ENCODE measurements at places on chromosomes 1 and 21.
A peak's percentile ranks its signal among the peaks of the same experiment; 100 is the strongest.

- H3K27ac ChIP-seq = peak overlapping the region; percentile 98
- DNase-seq = no peak
- H3K4me1 ChIP-seq = peaks cover 12% of the 10 kb centered on the region
- H3K36me3 ChIP-seq = no peaks in the 10 kb centered on the region
Observed at GRCh38 chr1:193105821-193106177, 585 bp upstream of the GLRX2 start.

GRCh38 chr1:211547710-211548109 lies 31.3 kb downstream of the SLC30A1 start:
- peaks cover 6% of the 10 kb centered on the region for H3K4me1 ChIP-seq
- H3K36me3 ChIP-seq = no peaks in the 10 kb centered on the region
- H3K4me3 ChIP-seq = no peak overlapping the region

DNA sequence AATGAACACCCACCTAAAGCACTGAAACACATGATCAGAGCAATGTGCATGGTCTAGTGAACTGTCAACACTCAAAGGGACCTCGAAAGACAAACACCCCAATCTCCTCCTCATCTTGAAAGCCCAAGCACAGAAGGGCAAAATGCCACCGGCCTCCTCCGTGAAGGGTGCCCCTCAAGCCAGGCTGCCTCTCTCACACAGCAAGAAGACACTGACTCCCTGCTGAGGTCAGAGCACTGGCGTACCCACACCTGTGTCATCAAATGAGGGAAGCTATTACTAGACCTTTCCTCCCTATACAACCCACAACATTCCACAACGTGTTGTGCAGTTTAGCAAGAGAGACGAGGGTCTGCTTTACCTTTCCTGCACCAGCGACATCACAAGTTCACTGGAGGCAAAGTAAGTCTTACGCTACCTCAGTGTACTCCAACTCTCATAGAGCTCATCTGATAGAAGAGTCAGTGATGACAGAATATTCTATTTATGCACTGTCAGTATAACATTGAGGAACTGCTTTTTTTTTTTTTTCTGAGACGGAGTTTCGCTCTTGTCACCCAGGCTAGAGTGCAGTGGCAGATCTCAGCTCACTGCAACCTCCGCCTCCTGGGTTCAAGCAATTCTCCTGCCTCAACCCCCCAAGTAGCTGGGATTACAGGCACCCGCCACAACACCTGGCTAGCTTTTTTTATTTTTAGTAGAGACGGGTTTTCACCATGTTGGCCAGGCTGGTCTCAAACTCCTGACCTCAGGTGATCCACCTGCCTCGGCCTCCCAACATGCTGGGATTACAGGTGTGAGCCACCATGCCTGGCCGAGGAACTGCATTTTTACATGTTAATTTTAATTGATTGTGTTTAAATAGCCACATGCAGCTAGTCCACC lies 3.3 kb downstream of the SH3BP5L start:
- DNase-seq = no peak
- no peaks in the 10 kb centered on the region for H3K27me3 ChIP-seq
- H3K27ac ChIP-seq = no peak overlapping the region
- no peak overlapping the region for H3K4me3 ChIP-seq

GRCh38 chr1:32208469-32208868 lies 420 bp upstream of the DCDC2B start:
- H3K4me3 ChIP-seq = no peak overlapping the region
- peaks cover 34% of the 10 kb centered on the region for H3K4me1 ChIP-seq
- H3K36me3 ChIP-seq = no peaks in the 10 kb centered on the region
- H3K27ac ChIP-seq = peak overlapping the region; percentile 74
- H3K27me3 ChIP-seq = no peaks in the 10 kb centered on the region

- no peaks in the 10 kb centered on the region for H3K27me3 ChIP-seq
Observed at GRCh38 chr1:19398309-19398760, 86.2 kb downstream of the SLC66A1 start.

GRCh38 chr1:59146651-59147358 lies 150.1 kb upstream of the FGGY start:
- peak; percentile 56 for DNase-seq
- no peaks in the 10 kb centered on the region for H3K36me3 ChIP-seq
- H3K27me3 ChIP-seq = no peaks in the 10 kb centered on the region
- H3K4me1 ChIP-seq = no peaks in the 10 kb centered on the region
- H3K27ac ChIP-seq = peak overlapping the region; percentile 70

DNA sequence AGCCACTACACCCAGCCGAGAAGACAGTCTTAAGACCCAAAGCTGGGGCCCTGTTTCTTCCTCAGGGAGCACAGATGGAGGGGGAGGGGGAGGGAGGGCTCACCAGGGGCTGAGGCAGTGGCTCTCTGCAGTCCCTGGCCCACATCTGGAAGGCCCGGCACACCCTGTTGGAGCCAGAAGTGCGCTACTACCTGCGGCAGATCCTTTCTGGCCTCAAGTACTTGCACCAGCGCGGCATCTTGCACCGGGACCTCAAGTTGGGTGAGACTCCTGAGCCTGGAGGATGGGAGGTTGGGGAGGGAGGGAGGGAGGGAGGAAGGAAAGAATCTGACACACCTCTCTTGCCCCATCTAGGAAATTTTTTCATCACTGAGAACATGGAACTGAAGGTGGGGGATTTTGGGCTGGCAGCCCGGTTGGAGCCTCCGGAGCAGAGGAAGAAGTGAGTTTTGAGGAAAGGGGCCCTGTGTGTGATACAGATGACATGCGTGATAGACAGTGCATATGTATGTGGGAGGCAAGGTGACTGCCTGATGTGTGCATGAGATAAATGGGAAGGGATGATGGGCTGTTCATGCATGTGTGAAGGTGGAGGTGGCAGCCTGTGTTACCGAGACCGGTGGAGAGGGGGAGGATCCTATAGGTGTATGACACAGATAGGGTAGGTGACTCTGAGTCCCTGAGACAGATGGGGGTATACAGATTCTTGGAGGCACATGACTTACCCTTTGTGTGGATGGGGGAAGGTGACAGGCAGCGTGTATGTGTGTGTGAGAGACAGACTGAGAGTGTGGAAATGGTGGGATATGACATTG lies 1.5 kb downstream of the PLK3 start:
- DNase-seq = peak; percentile 17
- peak overlapping the region; percentile 73 for H3K27ac ChIP-seq
- H3K36me3 ChIP-seq = peaks cover 6% of the 10 kb centered on the region
- peaks cover 24% of the 10 kb centered on the region for H3K4me1 ChIP-seq
- peak overlapping the region; percentile 91 for H3K4me3 ChIP-seq

DNA sequence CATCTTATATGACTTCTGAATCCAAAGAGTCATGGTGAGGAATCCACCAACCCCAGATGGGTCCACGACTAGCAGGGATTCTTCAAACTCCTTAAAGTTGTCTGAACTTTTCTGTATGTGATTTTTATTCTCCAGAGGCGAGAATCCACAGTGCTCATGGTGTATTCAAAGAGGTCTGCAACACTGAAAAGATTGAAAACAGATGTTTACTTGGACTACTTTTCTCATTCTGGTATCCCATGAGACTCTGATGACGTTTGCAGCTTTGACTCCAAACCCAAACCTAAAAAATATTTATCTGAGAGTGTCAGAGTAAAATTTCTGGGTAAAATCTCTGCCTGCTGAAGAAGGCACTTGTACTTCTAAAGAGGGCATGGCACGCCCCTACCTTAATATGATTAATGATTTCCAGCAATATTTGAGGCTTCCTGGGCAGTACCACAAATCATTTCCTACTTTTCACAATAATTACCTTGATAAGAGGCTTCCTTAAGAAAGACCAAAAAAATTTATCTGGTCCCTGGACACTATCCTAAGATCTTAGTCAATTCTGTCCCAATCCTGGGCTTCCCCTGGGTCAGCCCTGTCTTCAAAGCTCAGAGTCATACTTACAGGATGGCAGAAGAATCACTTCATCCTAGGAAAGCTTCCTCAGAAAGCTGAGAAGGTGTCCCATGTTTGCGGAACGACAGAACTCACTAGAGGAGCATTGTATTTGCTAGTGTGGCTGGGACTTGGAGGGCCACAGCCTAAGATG lies 76.5 kb upstream of the MAP10 start:
- H3K4me1 ChIP-seq = no peaks in the 10 kb centered on the region
- no peak for DNase-seq
- H3K36me3 ChIP-seq = no peaks in the 10 kb centered on the region
- H3K27me3 ChIP-seq = no peaks in the 10 kb centered on the region
- H3K4me3 ChIP-seq = no peak overlapping the region

DNA sequence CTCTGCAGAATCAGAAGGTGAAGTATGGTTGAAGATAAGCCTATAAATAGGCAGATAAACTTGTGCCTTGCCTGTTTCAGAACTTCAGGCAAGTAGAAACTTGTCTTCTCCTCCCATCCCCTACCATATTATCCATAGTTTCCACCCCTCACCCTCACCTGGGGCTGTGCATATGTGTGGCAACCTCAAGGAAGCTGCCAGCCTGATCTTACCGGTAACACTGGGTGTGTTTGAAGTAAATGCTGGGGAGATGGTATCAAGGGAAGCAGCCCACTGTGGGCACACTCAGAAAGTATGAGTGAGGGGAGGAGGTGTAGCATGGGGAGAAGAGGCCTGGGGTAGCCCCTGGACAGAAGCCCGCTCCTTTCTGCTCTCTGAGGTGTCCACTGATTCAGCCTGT lies 14.5 kb downstream of the VANGL2 start:
- H3K27ac ChIP-seq = no peak overlapping the region
- H3K4me1 ChIP-seq = no peaks in the 10 kb centered on the region
- H3K4me3 ChIP-seq = no peak overlapping the region
- DNase-seq = no peak
- no peaks in the 10 kb centered on the region for H3K27me3 ChIP-seq

DNA sequence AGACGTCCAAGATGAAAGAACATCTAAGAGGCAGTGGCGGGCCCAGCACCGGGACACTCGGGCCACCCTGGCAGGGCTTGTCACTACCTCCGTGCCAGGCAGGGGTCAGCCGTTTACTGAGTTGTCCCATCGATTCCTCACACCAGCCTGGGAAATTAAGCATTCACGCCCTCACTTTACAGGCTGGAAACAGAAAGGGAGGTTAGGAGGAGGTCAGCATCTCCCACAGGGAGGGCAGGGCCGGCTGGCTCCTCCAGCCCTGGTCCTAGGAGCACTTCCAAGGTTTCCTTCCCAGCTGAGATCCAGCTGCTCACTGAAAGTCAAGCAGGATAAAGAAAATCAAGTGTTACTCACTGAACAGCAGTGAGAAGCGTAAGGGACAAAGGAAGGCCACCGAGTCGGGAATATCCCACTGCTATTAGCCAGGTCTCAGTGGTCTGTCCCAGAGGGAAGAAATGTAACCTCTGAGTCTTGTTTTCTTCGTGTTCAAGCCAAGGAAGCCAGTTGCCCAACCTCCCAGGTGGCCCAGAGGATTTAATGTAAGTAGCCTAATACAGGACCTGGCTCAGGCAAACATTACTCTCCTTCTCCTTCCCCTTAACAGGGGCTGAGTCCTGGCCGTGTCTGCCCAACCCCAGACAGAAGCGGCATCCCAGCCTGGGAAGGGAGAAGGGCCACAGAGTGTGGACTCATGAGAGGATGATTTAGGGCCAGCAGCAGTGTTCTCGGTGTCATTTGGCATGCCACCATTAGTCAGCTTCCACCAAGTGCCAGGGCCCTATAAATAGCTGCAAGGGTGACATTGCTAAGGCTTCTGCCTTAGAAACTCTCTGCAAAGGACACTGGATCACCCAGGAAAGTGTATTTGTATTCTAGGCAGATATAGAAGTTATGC lies 203.1 kb upstream of the GALNT2 start:
- H3K4me1 ChIP-seq = peaks cover 6% of the 10 kb centered on the region
- H3K27me3 ChIP-seq = no peaks in the 10 kb centered on the region
- no peak for DNase-seq
- no peaks in the 10 kb centered on the region for H3K36me3 ChIP-seq

Measured in transverse colon (tissue), 4 donors.